ENCODE measurements at places on chromosomes 4 and X.
A peak's percentile ranks its signal among the peaks of the same experiment; 100 is the strongest.

DNA sequence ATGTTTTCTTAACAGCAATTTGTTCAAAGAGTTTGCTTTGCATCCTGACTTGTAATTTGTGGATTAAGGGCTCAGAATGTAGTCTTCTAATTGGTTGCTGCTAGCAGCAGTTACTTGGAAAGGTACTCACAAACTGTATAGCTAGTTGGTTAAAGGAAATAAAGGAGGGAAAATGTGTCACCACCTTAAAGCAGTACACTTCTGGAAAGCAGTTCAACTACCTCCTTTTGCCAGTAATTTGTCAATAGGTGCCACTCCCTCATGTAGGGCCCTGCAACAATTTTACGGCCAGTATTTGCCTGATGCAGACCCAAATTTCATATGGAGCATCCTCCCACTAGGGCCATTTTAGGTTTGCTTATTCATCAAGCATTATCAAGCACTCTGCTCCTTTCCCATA lies 20.8 kb downstream of the AMOT start:
- DNase-seq: no peak

GRCh38 chrX:21839334-21840192 lies at the start of gene MBTPS2:
Gene MBTPS2, plus strand, starts transcription at chrX:21839617. Its CDS starts 118 bp downstream, at chrX:21839735.
- DNase-seq: peak; percentile 84

DNA sequence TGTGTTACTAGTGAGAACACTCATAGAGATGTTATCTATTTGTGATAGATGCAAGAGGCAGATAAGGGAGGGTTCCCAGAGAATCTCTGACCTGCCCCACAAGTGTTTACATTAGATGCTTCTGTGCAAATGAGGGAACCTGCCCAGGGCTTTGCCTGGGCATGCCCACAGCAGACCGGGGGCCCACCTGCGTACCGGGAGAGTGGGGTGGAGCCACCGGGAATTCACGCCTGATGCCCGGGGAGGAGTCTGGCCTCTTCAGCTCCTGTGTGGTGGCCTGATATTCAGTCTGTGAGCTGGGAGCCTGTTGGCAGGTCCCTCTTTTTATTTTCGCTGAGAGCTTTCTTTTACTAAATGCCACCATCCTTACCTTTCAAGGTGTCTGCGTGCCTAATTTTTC lies 155.7 kb downstream of the SNCA start:
- no peak for DNase-seq

DNA sequence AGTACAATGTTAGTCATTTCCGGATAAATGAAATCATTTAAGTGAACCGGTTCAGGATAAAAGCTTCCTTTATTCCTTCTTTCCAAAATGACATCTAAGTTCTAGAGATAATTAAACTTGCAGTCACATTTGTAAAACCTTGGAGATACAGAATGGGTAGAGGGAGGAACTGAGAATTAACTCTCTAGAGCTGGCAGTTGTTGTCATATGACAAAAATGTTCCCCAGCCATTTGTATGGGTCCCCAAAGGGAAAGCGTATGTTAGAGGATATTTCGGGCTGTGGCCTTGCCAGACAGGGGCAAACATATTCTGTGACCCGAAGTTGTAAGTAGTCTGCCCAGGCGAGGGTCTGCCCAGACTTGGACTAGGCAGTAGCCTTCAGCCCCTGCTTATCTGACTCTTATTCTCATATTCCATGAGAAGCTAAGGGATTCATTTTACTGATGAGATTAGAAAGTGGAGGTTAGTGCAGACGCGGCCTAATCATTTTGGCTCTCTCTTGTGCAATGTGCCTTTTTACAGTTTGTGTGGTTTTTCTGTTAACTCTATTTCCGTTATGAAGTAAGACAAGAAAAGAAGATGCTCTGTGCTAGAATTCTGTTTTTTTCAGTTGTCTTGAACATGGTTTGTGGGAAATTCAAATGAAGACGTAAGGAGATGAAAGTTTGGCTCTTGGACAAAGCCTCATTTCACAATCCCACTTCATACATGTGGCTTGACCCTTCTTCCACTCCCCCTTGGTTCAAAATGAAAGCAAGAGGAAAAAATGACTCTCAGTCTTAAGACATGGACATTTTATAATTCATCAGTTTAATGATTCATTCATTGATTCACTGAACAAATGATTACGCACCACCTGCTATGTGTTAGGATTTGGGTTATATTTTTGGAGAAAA lies 2394.2 kb upstream of the AGA start:
- no peak for DNase-seq

DNA sequence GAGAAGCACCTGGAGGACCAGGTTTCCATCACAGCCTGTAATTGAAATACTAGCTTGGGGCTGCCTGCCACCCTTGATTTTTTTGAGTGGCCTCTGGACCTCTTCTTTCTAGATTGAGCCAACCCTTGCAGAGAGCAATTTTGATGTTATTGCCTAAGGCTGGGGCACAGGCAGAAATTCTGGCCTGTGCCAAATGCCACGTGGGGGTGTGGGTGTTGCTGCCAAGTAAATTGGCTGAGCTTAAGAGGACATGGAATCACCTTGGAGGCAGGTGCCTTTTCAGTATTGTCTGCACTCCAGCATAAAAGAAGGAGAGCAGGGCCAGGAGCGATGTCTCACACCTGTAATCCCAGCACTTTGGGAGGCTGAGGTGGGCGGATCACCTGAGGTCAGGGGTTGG lies 286.1 kb upstream of the PRPS2 start:
- DNase-seq: no peak

DNA sequence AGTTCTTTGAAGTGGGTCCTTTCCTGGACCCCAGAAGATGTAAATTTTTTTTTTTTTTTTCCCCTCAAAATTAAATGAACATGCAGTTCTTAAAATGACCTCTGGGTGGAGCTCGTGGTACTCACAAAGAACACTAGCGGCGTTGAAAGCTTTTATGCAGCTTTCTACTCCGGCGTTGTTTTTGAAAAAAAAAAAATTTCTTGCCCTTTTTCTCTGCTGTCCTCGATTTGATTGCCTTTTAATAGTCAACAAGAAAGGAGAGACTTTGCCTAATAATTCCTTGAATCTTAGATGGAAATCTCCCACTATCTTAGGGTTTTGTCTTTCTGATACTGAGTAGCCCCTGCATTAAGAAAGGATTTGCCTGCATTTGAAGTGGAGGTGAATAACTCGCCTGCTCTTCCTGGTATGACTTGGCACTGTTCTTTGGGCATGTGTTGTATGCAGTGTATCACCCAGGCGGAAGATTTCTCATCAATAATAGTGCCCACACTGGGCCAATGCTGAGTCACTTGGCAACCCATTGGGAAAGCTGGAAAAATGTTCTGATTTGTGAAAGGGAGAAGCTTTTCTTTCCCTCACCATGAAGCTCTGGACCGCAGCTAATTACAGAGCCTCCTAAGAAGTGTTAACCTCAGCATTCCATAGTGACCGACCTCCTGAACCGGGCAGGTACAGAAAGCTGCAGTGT lies 104.0 kb downstream of the PHEX start:
- peak; percentile 36 for DNase-seq

DNA sequence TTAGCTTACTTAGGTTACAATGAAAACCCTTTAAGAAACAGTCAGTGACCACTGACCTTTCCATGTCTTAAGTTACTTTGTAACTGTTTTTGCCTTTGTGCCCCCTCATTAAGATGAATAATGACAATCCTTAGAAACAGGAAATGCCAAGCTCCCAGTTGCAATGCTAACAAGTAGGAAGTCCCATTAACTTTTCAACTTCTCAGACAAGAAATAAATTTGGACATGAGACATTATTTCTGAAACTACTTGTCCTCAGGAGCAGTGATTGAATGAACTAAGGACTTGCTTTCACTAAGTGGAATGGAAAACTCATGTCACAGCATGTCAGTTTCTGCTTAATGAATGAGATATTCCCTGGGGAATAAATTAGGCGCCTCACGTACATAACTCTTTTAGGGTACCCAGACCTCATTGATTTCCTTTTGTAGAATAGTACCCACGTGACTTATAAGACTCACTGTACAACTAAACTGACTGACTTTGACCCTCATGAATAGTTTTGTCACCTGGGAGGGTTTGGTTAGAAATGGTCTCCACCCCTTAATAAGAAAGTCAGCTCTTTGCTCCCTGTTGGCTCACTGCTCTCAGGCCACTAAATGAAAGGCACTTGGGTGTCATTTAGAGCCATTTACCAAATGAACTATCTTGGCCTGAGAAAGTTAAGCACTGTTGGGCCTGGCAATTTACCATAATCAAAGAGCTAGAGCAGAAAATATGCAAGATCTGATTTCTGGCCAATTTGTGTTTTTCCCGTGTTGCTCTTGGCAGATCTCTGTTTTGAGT lies 383.9 kb downstream of the RPA4 start:
- DNase-seq: no peak

DNA sequence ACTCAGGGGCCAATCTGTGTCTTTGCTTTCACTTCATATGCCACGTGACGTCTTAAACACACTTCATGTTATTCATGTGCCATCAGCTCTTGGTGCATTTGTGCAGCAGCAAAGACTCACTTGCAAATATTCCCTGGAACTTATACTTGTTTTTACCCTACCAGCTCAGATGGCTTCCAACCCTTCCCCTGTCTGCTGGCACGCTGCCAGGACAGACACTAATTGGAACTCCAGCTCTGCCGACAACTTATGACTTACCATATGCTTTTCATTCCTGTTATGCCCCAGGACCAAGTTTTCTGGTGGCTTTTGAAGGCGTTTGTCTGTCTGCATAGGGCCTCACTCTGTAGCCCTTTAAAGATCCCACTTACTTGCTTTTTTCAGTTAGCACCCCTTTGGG lies 261.7 kb upstream of the GNPDA2 start:
- DNase-seq: no peak

DNA sequence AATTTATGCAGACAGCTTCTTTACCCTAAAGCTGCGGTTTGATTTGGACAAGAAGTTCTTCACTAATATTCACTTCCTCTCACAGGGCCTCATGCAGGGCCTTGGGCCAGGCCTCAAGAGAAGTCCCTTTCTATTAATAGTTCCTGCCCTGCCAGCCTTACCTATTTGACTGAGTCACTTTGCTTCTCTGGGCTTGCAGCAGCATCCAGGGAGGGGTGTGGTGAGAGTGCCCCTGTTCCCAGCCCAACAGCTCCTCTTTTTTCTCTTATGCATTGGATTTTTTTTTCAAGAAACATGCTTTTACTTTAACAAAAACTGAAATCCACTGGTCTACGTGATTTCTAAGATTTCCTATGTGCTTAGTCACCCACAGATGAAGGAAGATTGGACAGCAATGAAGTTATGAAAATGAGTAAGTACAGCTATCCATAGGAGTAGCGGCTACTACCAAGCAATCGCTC lies 26.7 kb downstream of the FAM156B start:
- DNase-seq: no peak

- DNase-seq: no peak
Observed at GRCh38 chrX:133527415-133527814, 112.1 kb upstream of the GPC4 start.

DNA sequence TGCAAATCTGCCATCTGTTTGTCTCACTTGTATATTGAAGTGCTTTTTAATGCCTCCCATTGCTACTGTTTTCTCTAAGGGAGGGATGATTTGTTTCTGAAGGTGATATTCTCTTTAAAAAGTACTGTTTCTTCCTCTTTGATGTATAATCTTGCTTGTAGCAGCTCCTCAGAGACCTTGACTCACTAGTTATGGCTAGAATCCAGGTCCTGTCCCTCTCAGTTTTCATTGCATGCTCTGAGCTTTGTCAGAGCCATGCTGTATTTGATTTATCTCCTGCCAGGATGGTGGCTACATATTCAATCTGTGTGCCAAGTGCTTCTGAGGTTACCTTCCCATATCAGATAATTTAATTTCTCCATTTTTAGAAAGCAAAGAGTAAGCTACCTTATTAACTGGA lies 56.0 kb downstream of the GLUD2 start:
- no peak for DNase-seq

GRCh38 chr4:95294321-95294720 lies 254.5 kb downstream of the UNC5C start:
- no peak for DNase-seq

DNA sequence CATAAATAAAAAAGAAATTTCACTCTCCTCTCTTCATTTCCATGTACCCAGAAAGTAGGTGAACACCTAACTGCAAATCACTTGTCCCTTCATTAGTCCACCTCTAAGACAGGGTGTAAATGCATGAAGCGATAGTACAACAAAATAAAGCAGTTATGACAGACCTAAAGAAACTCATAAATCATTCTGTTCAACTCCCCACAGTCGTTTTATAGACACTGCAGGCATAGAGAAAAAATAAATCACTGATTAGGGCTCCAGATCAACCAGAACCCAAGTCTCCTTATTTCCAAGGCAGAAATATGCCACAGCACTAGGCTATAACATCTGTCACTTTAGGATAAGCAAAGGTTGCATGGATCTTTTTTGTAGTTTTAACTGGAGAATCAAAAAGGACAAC lies 3.0 kb downstream of the RASGEF1B start:
- no peak for DNase-seq

GRCh38 chr4:1518997-1519700 lies 112.9 kb upstream of the NKX1-1 start:
- DNase-seq: no peak

- no peak for DNase-seq
Observed at GRCh38 chr4:36189511-36190226, 54.6 kb downstream of the ARAP2 start.

DNA sequence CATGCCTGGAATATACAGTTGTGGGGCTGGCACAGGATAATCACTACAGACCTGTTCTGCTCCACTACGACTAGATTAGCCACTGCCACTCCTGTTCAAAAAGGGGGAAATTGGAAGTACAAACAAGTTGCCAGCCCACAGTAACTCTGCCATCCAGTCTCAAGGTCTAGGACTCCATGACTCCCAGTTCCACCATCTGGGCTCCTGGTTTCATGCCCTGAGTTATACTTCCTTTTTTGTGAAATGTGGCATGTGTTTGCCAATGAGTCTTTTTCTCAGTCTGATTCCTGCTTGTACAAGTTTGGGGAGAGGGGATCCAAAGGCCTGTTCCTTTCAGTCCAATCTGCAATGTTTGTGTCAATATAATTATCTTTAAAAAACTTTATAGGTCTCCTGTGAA lies 1.0 kb upstream of the BLOC1S4 start:
- no peak for DNase-seq

DNA sequence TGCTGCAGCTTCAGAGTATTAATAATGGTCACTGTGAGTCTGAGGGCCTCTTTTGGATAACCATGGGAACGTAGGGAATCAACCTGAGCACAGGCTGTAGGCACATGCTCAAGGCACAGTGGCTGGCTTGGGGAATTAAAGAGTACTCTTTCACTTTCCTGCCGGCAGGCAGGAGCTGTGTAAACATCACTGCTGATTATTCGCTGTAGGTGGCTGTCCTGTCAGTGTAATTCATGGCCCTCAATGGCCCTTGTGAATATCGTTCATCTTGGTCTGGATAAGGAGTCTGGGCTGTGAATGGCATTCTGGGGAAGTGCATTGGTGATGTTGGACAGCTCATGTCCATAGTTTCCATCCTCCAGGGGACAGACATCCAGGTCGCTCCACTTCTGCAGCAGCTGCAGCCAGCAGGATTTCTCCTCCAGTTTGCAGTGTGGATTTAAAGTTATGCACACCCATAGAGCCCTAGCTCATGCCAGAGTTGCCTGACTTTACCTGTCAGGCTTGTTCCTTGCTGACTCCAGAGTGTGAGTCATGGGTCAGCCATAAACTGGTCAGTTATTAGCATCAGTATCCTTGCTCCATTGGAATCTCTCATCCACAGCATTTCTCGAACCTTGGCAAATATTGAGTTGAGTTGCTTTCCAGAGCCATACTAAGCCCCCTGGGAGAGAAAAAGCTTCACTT lies 43.0 kb downstream of the C4orf33 start:
- DNase-seq: no peak

All from head of caudate nucleus (tissue), 42 donors.